Transverse colon (tissue), 4 donors: ENCODE measurements at places on chromosomes 5 and 9. TPM values are rescaled to one million over a fixed set of nuclear protein-coding genes. Genes with fewer than 3 reads are reported as not detected.

DNA sequence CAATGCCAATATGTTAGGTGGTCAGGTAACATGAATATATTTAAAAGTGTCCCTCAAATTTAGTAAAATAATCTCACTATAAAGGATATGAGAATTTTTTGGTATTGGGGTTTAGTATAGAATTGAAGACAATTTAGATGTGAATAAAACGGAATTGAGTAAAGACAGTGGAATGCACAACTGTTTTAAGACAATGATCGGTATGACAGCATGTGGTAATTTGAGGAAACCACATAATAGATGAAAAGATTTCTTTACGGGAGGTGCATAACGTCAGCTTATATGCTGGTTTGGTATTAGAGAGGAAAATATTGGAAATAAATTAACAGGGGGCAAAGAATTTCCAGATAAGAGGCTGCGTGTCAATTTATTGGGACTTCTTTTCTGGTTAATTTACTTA is 1043.2 kb downstream of the CDH18 start:
- no peak overlapping the region for H3K27ac ChIP-seq
- no peaks in the 10 kb centered on the region for H3K36me3 ChIP-seq
- no peak for DNase-seq
- H3K27me3 ChIP-seq: no peaks in the 10 kb centered on the region

DNA sequence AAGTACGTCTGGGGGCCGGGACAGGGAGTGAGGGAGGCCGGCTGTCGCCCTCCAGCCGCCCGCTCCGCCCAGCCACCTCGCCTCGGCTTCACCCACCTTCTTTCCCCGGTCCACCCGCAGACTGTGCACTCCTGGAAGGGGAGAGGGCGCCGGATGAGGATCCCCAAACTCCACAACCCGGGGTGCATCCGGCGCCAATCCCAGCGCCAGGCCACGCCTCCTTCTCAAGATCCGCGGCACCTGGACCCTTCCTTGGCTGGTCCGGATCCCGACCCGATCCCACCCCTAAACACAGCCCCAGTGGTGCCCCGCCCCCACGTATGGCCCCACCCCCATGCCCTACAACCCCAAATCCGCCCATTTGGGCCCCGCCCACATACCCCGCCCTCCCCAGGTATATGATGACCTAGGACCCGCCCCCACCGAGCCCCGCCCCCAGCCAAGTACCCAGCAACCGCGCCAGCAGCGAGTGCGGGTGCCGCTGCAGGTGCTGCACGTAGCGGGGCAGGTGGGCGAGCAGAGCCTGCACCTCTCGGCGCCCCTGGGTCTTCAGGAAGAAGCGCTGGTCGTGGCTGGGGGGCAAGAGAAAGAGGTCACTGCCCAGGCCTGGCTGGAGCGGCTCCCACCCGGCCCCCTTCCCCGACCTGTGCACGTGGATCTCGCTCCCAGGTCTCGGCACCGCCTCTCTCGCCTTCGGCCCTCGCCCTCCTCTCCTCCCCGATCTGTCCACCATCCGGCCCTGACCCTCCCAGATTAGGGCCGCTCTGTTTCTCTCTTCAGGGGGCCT is 3.2 kb downstream of the PIP5KL1 start:
- no peaks in the 10 kb centered on the region for H3K36me3 ChIP-seq
- DNase-seq: peak; percentile 84
- peak overlapping the region; percentile 12 for H3K27ac ChIP-seq

GRCh38 chr9:33102551-33103210 is 26.2 kb upstream of the SMU1 start:
- H3K4me3 ChIP-seq: no peak overlapping the region
- H3K27ac ChIP-seq: no peak overlapping the region
- DNase-seq: no peak
- H3K27me3 ChIP-seq: no peaks in the 10 kb centered on the region
- no peaks in the 10 kb centered on the region for H3K36me3 ChIP-seq

DNA sequence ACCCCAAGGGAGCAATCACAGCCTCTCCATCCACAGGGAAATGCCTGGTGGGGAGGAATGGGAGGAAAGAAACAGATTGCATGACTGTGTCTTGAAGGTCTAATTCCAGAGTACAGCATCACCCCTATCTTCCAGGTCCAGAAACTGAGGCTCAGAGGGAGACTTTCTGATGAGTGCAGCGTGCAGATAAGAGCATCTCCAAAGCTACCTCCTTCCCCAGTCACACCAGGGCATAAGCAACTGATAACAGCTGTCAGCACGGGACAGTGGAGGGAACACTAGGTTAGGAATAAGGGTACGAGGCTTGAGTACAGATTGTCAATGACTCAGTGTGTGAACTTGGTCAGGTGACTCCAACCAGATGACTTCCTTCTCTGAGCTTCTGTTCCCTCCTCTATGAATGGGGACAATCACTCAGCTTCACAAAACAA is 126.9 kb downstream of the KCNIP1 start:
- H3K27ac ChIP-seq: no peak overlapping the region
- no peaks in the 10 kb centered on the region for H3K36me3 ChIP-seq
- DNase-seq: no peak
- H3K4me3 ChIP-seq: no peak overlapping the region
- H3K27me3 ChIP-seq: no peaks in the 10 kb centered on the region

DNA sequence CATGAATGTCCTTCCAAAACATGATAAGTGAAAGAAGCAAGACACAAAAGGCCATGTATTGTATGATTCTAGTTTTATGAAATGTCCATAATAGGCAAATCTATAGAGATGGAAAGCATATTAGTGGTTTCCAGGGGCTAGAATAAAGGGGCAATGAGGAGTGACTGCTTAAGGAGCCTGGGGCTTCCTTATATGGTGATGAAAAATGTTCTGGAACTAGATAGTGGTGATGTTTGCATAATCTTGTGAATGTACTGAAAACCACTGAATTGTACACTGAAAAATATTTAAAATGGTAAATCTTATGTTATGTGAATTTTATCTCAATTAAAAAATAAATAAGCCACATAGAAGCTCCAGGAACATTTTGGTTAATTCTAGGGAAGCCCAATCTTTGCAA is 144.4 kb upstream of the ANKRD55 start:
- H3K27ac ChIP-seq: no peak overlapping the region
- H3K27me3 ChIP-seq: no peaks in the 10 kb centered on the region
- no peaks in the 10 kb centered on the region for H3K36me3 ChIP-seq
- no peak overlapping the region for H3K4me3 ChIP-seq
- H3K4me1 ChIP-seq: no peaks in the 10 kb centered on the region
- no peak for DNase-seq

DNA sequence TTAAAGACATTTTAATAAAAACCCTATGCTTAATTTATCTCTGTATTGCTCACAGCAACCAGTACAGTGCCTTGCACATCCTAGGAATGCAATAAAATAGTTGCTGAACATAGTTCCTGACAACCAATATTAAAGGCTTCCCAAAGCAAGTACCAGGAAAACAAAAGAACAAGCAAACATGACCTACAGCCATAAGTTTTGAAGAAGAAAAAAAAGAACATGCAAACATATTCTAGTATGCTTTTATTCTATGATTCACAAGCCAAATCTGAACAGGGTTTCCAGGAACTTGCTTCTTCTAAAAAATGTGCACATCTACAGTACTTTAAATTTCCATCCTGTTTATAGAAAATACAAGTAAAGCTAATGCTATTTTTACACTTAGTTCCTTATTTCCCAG is 4.5 kb downstream of the CEMIP2 start:
- H3K4me1 ChIP-seq: peaks cover 17% of the 10 kb centered on the region
- H3K4me3 ChIP-seq: no peak overlapping the region
- no peak for DNase-seq
- H3K36me3 ChIP-seq: no peaks in the 10 kb centered on the region

GRCh38 chr5:142053426-142054151 is 40.8 kb upstream of the GNPDA1 start:
- H3K27ac ChIP-seq: peak overlapping the region; percentile 19
- H3K27me3 ChIP-seq: no peaks in the 10 kb centered on the region
- no peak overlapping the region for H3K4me3 ChIP-seq
- no peaks in the 10 kb centered on the region for H3K36me3 ChIP-seq

- no peaks in the 10 kb centered on the region for H3K27me3 ChIP-seq
- no peaks in the 10 kb centered on the region for H3K36me3 ChIP-seq
- H3K4me3 ChIP-seq: no peak overlapping the region
- no peak for DNase-seq
- H3K27ac ChIP-seq: no peak overlapping the region
These were observed 101.8 kb downstream of the SPRY4 start for GRCh38 chr5:142222866-142223558.

GRCh38 chr5:153158608-153159007 is 331.9 kb upstream of the GRIA1 start:
- H3K4me1 ChIP-seq: no peaks in the 10 kb centered on the region
- H3K27ac ChIP-seq: no peak overlapping the region
- DNase-seq: no peak
- H3K36me3 ChIP-seq: no peaks in the 10 kb centered on the region
- no peaks in the 10 kb centered on the region for H3K27me3 ChIP-seq
- no peak overlapping the region for H3K4me3 ChIP-seq

DNA sequence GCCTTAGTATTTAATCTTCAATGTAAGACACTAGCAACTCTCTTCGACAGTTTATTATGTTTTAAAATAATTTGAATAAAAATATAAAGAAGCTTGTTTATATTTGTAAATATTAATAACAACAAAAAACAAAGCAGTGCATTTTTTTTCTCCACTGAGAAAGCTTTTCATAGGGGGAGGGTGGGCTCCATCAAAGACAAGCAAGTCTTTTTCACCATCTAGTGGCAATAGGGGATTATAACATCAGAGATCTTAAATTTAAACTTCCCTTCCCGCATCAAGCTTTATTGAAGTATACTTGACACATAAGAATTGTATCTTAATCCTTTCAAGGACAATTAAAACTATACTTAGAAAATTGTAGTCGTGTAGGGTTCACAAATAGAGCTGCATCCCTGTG is 9.3 kb upstream of the OR13F1 start:
- no peak overlapping the region for H3K27ac ChIP-seq
- H3K36me3 ChIP-seq: no peaks in the 10 kb centered on the region
- no peak overlapping the region for H3K4me3 ChIP-seq
- H3K4me1 ChIP-seq: no peaks in the 10 kb centered on the region

DNA sequence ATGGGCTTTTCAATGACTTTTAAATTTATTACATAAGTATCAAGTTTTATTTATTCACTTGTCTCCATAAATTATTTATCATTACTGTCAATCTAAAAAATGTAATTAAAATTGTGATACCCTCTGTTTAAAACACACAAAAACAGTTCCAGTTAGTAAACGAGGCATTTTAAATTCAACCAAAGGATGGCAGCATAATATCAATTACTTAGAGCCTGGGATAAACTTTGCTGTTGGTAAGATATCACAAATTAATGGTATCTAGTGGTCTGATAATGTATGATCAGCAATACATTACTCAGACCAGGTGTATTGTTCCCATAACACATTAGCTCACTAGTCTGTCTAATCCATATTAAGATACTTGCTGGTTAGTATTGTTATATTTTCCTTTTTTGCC is 9.6 kb upstream of the IFNE start:
- H3K27ac ChIP-seq: no peak overlapping the region
- no peak for DNase-seq
- no peaks in the 10 kb centered on the region for H3K4me1 ChIP-seq

DNA sequence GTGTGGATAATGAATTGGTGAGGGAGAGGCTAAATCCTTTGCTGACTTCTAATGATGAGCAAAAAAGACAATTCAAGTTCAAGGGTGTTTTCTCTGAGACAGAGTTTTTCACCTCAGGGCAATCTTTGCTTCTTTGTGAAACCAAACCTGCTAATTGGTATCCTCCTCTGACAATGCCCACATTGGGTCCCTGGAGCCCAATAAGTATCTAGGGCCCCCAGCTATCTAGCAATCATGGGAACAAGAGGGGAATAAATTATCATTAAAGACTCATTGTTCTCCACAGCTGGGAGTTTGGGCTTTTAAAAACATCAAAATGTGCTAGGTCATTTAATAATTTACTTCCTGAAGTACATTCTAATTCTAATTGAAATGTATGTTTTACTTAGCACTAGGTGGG is 227.3 kb downstream of the TMEM167A start:
- H3K4me1 ChIP-seq: no peaks in the 10 kb centered on the region
- H3K36me3 ChIP-seq: no peaks in the 10 kb centered on the region

GRCh38 chr5:16994565-16994964 is 58.5 kb upstream of the MYO10 start:
- no peaks in the 10 kb centered on the region for H3K27me3 ChIP-seq
- no peak overlapping the region for H3K27ac ChIP-seq
- no peaks in the 10 kb centered on the region for H3K4me1 ChIP-seq
- H3K4me3 ChIP-seq: no peak overlapping the region
- H3K36me3 ChIP-seq: no peaks in the 10 kb centered on the region
- DNase-seq: no peak

The LAMC3 gene
- total RNA-seq: 2.9 TPM

The SLCO4C1 gene
- 5.9 TPM for total RNA-seq

The AGXT2 gene
- not detected for total RNA-seq

The PCDHGA11 gene
- 4.9 TPM for total RNA-seq

The ORM2 gene
- total RNA-seq: not detected
